Progenitor cell of endocrine pancreas (in vitro differentiated cells): ENCODE measurements at places on chromosomes 12 and 14.

DNA sequence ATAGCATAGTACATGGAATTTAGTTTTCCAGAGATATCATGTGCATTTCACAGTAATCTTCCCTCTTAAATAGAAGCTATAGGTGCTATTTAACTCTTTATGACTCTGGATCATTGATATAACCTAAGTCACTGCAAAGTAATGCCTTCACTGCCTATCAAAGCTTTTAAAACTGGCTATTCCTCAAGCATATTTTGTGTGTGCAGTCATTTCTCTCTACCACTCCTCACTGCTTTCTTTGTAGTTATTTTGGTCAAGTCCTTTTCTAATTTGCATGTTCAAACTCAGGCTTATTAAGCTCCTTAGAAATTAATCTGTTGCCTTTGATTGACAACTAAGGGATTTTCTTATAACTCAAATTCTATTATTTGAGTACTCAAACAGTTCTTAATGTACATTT, 79.4 kb upstream of the PLEKHG7 start:
- no peak for DNase-seq

GRCh38 chr12:53097564-53098353, at the start of gene IGFBP6:
TSS of gene IGFBP6 (plus strand) at chr12:53097667. CDS start at chr12:53097718, 51 bp downstream.
- peak; percentile 45 for DNase-seq

- DNase-seq, result no peak
Observed at GRCh38 chr14:80872645-80873044, 68.9 kb downstream of the CEP128 start.

DNA sequence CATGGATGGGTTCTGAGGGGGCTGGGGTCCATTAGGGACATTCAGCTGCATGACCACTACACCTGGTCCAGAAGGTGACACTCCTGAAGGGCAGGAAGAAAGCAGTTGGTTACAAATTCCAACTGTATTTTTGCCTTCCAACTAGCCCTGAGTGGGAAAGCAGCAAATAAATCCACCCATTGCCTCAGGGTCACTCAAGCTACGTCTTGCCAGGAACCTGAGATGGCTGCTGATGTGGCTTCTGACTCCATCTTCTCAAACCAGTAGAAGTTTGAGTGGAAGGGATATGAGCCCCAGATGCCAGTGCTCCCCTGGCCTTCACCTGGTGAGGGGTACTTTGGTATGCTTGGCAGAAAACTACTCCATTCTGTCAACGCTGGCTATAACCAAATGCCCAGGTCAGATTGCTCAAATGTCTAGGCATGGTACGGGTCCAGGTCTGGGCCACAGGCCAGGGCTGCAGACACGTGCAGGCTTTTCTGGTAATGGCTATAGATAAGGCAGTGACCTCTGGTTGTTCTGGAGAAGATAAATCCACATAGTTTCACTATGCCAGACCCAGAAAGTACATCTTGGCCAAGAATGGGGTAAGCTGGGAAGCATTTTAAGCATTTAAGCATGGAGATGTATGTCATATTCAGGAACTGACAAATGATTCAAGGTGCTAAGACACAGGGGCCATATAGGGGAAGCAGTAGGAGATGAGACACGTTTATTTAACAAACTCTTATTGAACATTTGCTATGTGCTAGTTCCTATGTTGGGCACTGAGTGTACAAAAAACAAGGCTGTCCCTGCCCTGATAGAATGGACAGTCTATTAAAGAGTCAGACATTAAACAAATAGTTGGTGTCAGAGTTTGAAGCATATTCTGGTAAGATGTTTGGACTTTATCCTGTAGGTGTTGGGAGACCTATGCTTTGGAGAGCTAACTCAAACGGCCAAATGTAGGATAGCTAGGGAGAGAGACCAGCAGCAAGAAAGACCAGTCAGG, 8.3 kb upstream of the STAC3 start:
- DNase-seq, result no peak

DNA sequence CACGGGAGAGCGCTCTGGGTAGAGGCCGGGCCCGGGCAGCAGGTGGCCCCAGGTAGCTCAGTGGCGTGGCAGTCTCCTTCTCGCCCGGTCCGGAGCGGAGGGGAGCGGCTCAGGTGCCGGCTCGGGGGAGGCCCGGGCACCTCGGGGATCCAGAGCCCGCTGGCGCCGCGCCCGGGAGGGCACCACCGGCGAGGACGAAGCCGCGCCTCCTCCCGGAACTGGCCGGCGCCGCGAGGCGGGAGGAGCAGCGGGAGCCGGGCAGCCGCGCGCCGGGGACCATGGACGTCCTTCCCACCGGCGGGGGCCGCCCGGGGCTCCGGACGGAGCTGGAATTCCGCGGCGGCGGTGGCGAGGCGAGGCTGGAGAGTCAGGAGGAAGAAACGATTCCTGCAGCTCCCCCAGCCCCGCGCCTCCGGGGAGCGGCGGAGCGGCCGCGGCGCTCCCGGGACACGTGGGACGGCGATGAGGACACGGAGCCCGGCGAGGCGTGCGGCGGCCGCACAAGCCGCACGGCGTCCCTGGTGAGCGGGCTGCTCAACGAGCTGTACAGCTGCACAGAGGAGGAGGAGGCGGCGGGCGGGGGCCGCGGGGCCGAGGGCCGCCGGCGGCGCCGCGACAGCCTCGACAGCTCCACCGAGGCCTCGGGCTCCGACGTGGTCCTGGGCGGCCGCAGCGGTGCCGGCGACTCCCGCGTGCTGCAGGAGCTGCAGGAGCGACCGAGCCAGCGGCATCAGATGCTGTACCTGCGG, 21.5 kb upstream of the GNS start:
- DNase-seq, result peak; percentile 32

- DNase-seq, result no peak
Observed at GRCh38 chr14:68306265-68306933, 486.5 kb downstream of the ZFP36L1 start.

GRCh38 chr12:28540324-28540714, 350.1 kb downstream of the CCDC91 start:
- no peak for DNase-seq

GRCh38 chr14:65243766-65244442, 141.6 kb upstream of the MAX start:
- no peak for DNase-seq

DNA sequence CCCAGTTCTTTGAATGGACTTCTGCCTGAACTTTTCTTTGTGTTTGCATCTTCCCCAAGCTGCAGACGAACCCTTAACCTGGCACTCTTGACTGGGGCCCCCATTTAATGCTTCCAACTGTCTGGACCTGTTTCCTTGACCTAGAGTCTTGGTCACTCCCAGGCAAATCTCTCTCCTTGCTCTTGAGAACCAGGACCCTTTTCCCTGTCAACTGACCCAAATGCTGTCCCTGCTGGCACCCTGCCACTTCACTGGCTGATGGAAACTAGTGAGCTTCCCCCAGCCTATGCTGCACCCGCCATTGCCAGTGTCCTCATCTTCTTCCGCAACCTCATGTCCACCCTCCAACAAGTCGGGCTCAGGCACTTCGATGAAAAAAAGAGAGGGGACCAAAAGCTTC, 79.5 kb downstream of the PRIMA1 start:
- DNase-seq, result no peak

DNA sequence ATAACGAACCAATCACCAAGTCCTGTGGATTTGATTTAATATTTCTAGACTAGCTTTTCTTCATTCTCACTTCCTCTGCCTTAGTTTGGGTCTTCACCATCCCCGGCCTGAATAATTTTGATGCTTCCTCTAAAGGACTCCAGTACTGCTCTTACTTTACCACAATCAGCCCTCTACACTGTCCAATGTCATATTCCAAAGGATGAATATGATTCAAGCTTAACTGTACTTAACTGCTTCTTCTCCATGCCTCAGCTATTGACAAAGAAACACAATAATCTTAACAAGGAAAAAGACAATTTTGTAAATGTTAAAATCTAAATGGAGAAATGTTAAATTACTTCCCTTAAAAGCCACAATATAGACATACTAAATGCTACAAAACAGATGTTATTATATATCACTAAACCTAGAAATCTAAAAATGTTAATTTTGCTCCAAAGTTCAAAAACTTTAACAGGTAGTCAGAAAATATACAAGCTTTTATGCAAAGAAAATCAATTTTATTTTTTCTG, 70.2 kb downstream of the STXBP6 start:
- no peak for DNase-seq

- DNase-seq, result no peak
Observed at GRCh38 chr12:68823696-68824095, 15.7 kb downstream of the MDM2 start.

GRCh38 chr12:75101781-75102180, 107.9 kb downstream of the KCNC2 start:
- no peak for DNase-seq

DNA sequence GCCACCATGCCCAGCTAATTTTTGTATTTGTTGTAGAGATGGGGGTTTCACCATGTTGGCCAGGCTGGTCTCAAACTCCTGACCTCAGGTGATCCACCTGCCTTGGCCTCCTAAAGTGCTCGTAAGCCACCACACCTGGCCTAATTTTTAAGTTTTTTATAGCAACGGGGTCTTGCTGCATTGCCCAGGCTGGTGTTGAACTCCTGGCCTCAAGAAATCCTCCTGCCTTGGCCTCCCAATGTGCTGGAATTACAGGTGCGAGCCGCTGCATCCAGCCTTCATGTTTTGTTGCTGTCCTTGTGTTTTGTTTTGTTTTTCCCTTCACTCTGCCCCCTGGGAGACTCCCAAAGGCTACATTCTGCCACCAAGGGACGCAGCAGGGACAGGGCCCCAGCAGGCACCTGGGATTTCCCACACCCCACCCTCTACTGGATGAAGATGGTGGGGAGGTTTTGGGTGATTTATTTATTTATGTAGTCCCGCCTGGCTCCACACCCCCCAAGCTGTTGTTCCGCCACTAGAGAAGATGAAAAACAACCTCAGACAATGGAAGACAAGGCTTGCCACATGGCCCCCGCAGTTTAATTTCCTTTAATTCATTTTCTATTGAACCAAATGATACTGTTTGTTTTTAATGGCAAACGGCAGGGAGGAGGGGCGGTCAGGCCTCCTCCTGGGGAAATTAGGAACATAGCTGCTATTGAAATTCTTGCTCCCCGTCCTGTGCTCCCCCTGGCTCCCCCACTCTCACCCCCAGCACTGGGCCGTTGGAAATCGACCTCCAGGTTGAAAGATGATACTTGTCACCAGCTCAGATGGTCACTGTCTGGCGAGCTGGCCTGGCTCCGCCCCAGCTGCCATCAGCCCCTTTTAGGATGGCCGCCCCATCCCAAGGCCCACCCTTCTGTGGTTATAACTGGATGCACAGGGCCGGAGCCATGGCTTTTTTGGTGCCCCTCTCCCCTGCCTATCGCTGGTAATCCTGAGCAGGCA, 70.3 kb downstream of the RNFT2 start:
- no peak for DNase-seq

- DNase-seq, result no peak
Observed at GRCh38 chr14:79544698-79545070, 666.6 kb downstream of the DIO2 start.

GRCh38 chr12:126907900-126908764, 1358.8 kb upstream of the TMEM132C start:
- DNase-seq, result no peak

- DNase-seq, result no peak
Observed at GRCh38 chr14:82046512-82047226, 513.0 kb upstream of the SEL1L start.

DNA sequence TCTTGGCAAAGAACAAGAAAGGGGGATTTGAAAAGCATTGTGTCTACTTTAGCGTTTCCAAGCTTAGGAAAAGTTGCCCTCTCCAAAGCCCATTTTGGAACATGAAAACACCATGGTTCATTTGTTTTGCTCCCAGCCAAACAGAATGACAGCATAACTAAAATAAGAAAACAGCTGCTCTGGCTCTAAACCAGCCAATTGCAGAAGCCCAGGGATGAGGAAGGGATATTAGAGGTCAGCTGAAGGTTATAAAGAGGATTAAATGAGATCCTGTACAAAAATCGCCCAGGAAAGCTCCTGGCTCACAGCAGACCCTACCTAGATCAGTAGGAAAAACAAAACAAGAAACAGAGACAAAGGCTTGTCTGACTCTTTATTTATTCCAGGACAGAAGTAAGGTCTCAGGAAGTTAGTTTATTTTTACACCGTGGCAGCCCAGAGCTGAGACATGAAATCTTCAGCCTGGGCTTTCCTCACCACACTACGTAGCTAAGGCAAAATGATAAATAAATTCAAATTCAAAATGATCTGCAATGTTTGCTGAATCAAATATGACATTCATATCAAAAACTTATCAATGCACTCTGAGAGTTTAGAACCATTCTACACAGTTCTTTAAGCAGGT, 25.9 kb downstream of the SPX start:
- no peak for DNase-seq

- DNase-seq, result no peak
Observed at GRCh38 chr12:94972795-94973194, 30.7 kb downstream of the NDUFA12 start.

DNA sequence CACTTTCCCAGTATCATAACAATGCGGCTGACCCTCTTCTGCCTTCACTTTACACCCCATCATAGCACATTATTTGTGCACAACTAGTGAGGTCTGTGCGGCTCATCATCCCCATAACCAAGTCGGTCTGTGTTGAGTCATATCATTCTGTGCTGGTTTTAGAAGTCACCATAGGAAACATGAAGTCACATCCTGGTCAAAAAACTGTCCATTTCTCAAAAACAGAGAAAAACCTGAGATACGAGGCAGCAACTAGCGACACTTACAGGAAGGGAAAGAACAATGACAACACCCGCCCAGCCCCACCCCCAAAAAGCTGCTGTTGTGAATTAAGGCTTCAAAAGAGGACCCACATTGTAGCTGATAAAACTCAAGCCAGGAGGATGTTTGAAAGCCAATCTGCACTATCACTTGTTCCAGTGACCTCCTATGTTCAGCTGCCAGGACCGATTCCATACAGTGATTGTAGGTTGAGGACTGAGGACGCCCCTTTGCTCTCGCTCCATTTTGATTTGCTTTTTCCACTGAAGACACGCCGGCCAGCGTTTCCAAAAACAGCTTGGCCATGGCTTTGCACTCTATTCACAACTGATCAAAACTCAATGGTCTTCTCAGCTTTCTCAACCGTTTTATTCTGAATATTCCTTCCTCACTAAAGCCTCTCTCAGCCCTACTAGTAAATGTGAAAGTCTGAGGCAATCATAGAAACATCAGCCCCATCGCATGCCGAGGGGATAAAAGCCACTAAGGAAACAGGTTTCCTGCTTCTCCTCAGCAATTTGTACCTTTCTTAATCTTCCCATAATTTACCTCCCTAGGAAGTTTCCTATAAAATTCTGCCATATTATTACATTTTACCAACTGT, 87.5 kb downstream of the DUSP16 start:
- DNase-seq, result no peak

GRCh38 chr12:39375206-39375808, 67.6 kb downstream of the KIF21A start:
- DNase-seq, result no peak

DNA sequence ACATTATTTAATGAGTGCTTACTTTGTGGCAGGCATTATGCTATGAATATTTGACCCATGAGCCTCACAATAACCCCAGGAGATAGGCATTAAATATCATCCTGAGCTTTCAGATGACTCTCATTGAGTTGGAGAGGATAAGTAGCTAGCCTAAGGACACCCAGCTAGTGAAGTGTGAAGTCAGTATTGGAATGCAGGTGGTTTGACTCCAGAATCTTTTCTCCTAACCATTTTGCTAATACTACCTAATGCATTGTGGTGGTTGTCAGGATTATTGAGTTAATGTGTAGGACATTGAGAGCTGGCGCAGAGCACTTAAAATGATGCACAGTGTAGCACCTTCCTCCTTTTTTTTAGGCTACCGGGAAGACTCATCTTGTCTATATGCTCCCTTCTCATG, 3.8 kb upstream of the CDKL1 start:
- DNase-seq, result no peak
